ENCODE measurements at places on chromosomes 7 and 10. TPM values are rescaled to one million over a fixed set of nuclear protein-coding genes. Genes with fewer than 3 reads are reported as not detected.

GRCh38 chr10:83357004-83357403 lies 782.3 kb upstream of the GHITM start:
- no peak for DNase-seq

DNA sequence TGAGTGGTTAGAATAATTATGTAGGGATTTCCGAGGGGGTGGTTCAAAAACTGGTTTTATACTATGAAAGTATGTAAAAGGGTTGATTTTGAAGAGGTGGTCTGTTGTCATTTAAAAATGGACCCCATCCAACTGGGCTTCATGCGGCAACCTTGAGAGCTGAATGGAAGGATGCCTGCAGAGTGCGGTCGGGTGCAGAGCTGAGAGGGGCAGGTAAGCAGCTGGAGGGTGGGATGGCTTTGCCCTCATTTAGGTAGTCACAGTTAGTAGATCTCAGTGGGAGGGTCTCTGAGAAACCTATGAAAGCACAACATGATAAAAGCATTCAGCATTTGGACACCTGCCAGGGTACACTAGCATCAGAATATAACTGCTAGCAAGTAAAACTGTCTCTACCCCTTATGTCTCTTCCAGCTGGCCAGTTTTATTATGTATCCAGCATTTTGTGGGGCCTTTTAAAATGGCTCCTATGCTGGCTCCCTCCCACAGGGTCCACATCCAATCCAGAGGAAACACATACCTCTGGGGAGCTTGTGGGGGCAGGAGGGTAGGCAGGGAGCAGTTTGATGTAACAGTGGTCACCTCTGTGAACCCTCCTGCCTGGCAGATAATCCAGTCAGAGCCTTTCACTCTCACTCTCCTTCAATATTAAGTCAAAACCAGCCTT lies 75.9 kb upstream of the MAGI2 start:
- DNase-seq: no peak

DNA sequence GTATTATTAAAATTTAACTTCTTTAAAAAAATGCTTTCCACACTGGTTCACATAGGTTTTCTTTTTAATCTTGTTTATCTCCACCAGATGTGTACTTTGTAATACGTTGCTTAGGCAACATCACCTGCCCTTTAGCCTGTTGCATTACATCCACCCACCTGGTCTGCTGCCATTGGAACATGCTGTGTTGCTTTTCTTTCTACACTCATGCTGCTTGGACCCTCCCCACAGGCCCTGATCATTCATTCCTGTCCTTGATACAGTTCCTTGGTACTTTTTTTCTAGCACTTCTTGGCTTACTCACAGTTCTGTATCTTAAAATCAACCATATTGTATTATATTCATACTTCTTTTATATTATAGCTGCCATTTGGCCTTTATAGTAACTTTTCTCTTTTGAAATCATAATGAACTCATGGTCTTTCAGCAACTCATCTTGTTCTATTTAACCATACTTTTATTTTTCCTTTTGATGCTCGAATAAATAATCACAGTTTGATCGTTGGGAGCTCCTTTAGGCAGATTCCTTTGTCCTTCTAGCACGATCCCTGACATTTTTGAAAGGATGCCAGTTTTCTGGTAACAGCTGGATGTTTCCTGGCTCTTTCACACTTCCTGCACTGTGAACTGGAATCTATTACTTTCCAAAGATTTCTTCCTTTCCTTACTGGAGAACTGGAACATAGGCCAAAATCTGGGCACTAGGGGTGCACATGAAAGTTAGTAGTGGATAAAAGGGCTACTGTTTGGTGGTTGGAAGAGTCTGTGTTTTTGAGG lies 125.1 kb downstream of the CDK14 start:
- no peak for DNase-seq

DNA sequence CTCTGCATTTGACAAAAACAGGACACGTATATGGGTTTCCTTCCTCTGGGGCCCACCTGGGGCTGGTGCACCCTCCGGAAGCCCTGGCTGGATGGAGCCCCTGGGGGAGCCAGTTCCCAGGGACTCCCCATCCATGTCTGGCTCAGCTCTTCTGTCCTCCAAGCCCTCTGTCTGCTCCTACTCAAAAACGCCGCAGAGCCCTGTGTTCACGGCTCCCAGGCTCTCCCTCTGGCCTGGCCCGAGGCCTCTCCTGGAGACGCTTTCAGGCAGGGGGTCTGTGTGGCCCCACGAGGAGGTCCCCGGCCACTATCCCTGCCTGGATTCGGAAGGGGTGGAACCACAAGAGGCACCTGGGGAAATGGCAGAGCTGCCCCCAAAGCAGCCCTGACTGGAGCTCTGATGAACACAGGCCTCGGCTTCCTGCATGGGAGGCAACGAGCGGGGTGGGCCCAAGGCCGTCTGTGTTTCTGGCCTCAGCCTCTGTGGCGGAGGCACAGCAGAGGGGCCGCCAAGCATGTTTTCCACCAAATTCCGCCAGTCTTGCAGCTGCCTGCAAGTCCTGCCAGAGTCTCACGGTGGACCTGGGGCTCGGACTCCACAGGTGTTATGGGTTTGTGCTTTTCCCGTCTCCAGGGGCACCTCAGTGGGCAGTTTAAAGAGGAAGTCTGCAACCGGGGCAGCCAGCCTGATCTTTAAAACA lies 22.6 kb upstream of the INPP5A start:
- DNase-seq: no peak

GRCh38 chr7:36070230-36070629 lies 82.8 kb upstream of the EEPD1 start:
- DNase-seq: no peak

GDF2 gene
- total RNA-seq: not detected

Measured in frontal cortex (tissue), 4 donors.